ENCODE measurements at places on chromosomes 3 and 15. TPM values are rescaled to one million over a fixed set of nuclear protein-coding genes. Genes with fewer than 3 reads are reported as not detected.

CADM2 gene
- under 0.01 TPM for total RNA-seq

CIDEC gene
- total RNA-seq: 0.09 TPM

ACOX2 gene
- total RNA-seq: 4.0 TPM

SI gene
- total RNA-seq: not detected

EOGT gene
- 90.5 TPM for total RNA-seq

Data from endothelial cell of coronary artery (primary cell).